ENCODE measurements at places on chromosomes 2 and 18.

GRCh38 chr18:44758861-44759631, 78.4 kb downstream of the SETBP1 start:
- no peak for DNase-seq

GRCh38 chr2:233865838-233866237, 2.3 kb downstream of the MSL3B start:
- DNase-seq, result no peak

GRCh38 chr2:192499476-192499875, 304.7 kb upstream of the TMEFF2 start:
- DNase-seq, result no peak

DNA sequence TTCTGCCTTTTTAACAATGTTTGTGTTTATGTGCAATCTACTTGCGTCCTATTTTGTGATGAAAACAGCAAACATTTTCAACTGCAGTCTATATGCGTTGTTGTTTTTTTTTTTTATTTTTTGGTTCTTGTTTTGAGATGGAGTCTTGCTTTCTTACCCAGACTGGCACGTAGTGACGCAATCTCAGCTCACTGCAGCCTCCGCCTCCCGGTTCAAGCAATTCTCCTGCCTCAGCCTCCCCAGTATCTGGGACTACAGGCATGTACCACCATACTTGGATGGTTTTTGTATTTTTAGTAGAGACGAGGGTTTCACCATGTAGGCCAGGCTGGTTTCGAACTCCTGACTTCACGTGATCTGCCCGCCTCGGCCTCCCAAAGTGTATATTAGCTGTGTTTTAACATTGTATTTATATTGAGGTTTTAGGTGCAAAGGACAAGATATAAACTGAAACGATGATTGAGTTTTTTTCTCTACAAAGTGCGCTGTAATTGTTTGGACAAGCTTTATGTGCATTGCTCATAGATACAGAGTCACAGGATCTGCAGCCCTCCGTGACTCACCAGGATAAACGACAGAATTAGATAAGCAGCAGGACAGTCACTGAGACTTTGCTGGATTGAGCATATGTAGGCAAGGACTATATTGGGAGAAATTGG, 17.4 kb downstream of the CDH7 start:
- DNase-seq, result no peak

GRCh38 chr18:38067821-38068220, 502.2 kb upstream of the CELF4 start:
- no peak for DNase-seq

DNA sequence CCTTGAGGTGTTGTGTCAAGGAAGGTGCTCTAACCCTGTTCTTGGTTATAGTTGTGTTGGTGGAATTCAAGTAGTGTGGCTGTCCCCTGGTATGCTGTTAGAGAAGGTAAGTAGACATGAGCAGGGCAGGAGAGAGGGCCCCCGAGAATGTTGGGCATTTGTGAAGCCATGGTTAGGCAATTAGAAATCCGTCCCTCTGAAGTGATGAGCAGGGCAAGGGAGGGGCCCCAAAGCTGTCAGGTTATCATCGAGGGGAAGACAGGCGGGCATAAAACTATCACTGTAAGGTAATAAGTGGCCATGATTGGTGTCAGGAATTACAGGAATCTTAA, 5.2 kb downstream of the XRCC5 start:
- no peak for DNase-seq

GRCh38 chr2:40752796-40753195, 300.9 kb upstream of the SLC8A1 start:
- DNase-seq, result no peak

GRCh38 chr2:85920810-85921545, 32.2 kb upstream of the ST3GAL5 start:
- no peak for DNase-seq

- DNase-seq, result no peak
Measured at GRCh38 chr2:10089565-10090190, 9.5 kb upstream of the CYS1 start.

- no peak for DNase-seq
Measured at GRCh38 chr2:228417526-228417925, 236.0 kb upstream of the SPHKAP start.

- no peak for DNase-seq
Measured at GRCh38 chr2:237720957-237721356, 77.6 kb upstream of the RBM44 start.

DNA sequence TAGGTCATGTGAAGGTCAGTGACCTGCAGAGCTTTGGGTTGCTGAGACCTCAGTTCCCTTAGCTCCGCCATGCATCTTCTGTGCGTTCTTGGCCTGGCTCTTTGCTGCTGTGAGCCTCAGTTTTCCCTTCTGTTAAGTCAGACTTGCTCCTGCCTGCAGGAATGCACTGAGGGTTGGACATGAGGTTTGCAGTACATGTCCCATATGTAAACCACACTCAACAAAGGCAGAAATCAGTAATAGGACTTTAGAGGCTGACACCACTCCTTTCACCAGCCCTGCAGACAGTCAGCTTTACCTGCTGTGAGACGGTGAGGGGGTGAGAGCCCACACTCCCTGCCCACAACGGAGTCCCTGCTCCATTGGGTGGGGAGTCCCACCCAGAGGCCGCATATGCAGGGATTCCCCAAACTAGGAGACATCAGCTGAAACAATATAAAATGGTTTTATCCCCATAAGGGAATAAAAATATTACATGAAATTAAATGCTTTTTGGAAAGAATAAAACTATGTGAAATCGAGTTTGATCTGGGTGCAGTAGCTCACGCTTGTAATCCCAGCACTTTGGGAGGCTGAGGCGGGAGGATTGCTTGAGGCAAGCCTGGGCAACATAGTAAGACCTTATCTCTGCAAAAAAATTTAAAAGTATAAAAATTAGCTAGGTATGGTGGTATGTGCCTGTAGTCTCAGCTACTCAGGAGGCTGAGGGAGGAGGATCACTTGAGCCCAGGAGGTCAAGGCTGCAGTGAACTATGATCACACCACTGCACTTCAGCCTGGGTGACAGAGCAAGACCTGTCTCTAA, 55.1 kb downstream of the MYO7B start:
- DNase-seq, result no peak

- DNase-seq, result no peak
Measured at GRCh38 chr18:37381554-37381953, 184.0 kb downstream of the CELF4 start.

GRCh38 chr2:74078466-74078865, 69.2 kb downstream of the BOLA3 start:
- DNase-seq, result no peak

- no peak for DNase-seq
Measured at GRCh38 chr2:217672472-217672871, 330.3 kb downstream of the TNS1 start.

DNA sequence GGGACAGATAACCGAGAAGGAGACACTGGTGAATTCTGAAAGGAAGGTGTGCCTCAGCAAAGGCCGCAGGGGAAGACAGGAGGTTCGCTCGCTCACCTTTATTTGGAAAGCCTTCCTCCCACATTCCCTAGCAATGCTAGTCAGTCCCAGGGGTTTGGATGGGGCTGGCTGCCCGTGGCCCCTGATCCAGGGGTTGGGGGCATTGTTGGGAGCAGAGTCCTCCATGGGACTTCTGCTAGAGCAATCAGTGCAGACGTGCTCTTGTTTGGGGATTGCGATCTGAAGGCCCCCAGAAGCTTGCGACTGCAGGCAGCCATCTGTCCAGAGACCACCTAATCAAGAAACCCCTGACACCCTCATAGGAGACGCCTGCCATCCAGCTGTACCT, 6.0 kb upstream of the CYP27C1 start:
- no peak for DNase-seq

DNA sequence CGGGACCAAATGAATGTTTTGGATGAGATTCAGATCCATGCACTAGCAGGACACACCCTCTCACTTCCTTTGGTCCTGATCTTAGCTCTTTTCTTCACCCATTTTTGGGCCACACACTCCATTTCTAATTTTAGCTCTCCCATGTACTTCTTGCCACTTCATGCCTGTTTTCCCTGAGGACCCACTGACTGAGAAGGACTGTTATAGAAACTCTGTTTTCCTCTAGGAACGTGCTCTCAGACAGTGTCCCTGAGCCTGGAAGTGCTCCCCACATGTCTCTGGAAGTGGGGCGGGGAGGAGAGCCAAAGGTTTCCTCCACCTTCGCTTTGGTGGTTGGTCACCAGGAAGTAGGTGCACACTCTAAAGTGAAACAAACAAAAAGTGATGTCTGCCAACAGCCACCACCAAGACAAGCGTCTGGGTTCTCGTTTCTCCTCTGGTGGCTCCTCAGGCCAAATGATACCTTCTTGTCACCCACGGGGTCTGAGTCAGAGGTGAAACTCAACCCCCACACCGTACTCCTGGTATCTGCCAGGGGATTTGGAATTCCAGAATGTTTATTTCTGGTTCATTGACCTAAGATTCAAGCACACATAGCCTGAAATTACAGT, 74.7 kb downstream of the MERTK start:
- DNase-seq, result no peak

- no peak for DNase-seq
Measured at GRCh38 chr18:10153924-10154752, 240.3 kb downstream of the VAPA start.

GRCh38 chr18:10316778-10317177, 137.7 kb upstream of the APCDD1 start:
- no peak for DNase-seq

DNA sequence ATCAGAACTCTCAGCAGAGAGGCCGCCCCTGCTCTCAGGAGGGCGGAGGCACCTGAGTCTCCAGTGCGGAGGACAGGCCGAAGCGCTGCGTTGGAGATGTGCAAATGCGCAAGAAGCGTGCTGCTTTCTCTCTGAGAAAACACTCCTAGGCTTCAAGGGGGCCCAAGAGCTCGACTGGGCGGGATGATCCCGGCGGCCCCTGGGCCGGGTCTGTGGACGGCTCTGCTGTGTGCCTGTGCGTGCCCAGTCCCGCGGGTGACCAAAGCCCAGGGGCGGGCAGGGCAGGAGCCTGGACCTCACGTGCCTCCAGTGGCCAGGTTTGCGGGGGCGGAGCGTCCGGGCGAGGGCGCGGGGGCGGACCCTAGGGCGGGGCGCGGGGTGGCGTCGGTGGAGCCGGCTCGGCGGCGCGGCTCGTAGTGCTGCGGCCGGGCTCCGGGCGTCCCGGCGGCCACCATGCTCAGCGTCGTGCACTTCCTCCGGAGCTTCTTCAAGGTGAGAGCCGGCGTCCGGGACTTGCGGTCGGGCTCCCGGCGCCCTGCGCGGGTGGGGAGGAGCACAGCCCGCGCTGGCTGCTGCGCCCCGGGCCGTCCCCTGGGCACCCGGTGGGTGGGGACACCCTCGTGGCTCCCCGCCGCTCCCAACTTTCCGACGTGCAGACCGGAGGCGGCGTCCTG, at the start of gene ARHGEF4:
Gene ARHGEF4, plus strand, starts transcription at position 414 of the 674 bp plus-strand sequence. Its CDS starts 40 bp downstream, at position 454.
- peak; percentile 5 for DNase-seq

- no peak for DNase-seq
Measured at GRCh38 chr18:48715711-48716361, 177.0 kb downstream of the CTIF start.

DNA sequence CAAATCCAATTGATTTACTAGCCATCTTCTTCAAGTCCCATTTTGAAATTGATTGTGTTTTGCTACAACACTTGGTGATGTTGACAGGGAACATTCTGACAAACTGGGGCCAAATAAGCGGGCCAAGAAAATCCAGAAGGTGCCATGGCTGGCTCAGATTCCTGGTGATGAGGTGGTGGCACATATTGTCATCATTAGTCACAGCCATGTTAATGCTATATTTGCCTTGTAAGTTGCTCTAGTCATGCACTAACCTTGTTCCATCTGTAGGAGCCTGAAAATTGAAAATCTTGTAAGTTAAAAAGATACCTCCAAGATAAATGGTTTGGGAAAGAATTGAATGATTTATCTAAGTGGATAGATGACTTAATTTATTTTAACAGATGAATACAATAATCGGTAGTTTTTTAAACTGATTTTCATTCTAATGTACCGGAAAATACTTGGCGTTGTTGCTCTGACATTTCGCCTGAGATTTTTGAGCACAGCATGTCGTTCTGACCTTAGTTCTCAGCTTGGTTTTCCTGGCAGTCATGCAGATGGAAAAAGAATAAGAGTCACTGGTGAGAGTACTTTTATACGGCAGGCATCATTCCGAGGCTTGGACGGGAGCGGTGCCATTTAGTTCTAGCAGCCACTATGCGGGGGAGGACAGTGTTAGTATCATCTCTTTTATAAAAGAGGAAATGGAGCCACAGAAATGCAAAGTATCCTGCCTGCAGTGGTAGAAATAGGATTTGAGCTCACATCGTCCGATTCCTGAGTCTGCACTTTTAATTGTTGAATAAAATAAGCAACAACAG, 133.9 kb downstream of the ZNF532 start:
- DNase-seq, result no peak

GRCh38 chr2:209113026-209113425, 310.8 kb upstream of the MAP2 start:
- DNase-seq, result no peak

DNA sequence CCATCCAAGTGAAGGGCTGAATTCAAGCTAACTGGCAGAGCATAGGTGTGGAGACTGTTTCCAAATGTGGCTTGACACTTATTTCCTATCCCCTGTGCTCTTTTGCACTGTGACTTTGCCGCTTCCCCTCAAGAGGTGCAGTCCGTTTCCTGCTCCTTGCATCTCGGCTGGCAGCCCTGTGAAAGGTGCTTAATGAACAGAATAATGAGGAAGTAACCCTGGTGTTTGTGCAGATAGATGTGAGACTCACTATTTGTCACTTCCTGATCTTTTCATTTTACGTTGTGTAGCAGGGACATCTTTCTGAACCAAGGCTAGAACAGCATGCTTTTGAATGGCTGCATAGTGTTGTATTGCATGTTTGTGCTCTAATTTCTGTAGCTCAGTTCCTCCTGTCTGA, 60.8 kb downstream of the CEP192 start:
- DNase-seq, result no peak

GRCh38 chr2:140027966-140028365, 1247.8 kb upstream of the NXPH2 start:
- DNase-seq, result no peak

DNA sequence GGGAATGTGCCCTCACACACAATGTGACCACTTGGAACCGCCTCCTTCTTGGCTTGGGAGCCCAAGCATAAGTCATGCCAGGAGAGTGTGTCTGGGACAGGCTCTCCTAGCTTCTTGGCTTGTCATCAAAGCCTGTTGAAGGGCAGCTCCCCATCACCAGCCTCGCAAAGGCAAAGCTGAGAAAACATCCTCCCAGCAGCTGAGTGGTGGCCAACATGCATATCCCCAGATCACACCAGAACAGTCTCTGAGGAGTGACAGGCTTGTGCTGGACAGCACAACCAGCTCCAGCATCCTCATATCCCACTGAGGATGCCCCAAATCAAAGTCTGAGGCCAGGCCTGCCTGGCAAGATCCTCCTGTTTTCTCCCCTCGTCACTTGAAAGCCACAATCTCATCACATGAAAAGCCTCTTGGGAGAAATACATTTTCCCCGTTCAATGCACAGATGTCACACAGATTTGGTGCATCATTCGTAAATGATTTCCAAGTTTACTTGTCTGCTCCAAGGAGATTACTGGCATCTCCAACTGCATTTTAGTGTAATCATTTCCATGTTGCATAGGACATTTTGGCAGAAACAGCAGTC, 269.3 kb downstream of the TTC32 start:
- no peak for DNase-seq

- DNase-seq, result no peak
Measured at GRCh38 chr2:9720352-9721093, 89.7 kb upstream of the YWHAQ start.

All from central memory CD4-positive, alpha-beta T cell (primary cell).